ENCODE measurements at places on chromosomes 5 and 9.
A peak's percentile ranks its signal among the peaks of the same experiment; 100 is the strongest.

DNA sequence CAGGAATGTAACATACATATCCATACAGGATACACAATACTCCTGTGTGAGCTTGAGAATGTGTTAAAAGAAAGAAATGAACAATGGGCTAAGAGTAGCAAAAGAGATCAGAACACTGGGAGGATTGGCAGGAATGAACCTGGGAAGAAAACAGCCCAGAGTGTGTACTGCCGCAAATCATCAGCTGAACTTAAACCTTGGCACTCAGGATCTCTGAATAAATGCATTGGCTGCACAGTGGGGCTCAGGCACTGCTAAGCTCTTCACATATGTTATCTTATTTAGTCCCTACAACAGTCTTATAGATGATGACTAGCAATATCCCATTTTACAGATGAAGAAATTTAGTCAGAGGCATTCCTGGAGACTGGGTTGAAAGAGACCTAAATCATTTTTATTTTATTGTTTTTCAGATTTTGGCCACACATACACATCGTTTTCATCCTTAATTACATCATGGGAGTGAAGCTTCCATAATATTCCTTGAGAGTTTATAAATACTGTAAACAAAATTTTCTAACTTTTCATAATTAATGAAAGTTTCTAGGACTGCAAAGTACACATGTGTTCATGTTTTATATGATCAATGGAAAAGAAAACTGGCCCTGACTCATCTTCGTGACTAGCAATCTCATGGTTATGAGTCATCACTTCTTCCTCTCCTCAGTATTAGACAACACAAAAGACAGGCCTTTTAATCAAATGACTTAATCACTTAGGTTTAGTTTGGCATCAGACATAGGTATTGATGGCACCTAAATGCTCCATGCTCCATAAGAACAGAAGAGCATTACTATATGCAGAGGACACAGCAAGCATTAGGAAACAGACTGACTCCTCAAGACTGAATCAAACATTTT lies 59.2 kb downstream of the CDH18 start:
- no peak for DNase-seq

DNA sequence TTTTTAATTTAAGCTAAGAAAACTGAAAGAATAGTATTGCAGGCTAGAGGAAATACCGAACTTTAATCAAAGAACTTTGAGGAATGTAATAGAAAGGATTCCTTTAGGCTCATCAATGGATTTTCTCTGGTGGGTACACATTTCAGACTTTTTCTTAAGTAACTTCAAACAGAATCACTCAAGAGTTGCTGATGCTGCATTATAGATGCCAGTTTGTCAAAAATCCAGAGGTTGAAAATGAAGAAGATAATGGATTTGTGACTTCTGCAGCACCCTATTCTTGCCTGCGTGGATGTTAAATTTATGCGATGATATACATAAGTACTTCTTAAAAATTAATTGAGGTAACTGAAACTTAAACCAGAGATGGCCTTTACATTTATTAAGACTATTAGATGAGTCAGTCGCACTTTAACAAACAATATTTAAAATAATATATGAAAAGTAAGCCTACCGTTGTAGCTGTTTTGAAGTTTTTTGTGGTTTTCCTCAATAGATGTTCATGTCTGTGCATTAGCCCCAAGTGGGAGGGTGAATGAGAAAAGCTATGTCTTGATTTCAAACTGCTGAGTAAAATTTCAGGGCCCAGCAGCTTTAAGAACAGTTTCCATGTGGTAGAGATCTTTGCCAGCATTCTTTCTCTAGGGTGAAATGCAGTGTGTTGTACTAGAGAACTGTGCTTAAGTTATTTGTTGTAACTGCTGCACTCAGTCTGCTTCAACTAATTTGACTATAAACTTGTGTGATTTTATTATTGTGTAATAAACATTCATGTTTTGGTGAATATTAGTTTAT lies at the start of gene OGN:
Gene OGN, minus strand, starts transcription at position 537 of the 795 bp plus-strand sequence. CDS start 1,171 bp downstream, outside the sequence.
- DNase-seq = peak; percentile 34

DNA sequence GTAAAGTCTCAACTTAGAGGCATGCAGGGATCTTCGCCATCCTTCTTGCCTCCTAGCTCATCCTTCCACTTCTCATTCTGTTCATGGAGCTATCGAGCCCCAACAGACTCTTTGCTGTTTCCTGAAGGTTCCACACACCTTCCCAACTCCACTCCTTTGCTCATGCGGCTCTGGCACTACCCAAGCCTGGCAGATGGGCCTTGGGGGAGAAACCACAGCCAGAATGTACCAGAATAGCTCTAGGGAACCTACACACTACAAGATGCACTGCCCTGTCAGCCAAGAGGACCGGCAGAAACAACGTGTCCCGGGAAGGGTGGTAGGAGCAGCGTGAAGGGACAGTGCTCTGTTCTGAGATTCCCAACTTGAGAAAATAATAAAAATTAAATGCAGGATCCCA lies 178.9 kb downstream of the GABBR2 start:
- DNase-seq = no peak

GRCh38 chr5:109784687-109785086 lies 95.0 kb downstream of the MAN2A1 start:
- no peak for DNase-seq

DNA sequence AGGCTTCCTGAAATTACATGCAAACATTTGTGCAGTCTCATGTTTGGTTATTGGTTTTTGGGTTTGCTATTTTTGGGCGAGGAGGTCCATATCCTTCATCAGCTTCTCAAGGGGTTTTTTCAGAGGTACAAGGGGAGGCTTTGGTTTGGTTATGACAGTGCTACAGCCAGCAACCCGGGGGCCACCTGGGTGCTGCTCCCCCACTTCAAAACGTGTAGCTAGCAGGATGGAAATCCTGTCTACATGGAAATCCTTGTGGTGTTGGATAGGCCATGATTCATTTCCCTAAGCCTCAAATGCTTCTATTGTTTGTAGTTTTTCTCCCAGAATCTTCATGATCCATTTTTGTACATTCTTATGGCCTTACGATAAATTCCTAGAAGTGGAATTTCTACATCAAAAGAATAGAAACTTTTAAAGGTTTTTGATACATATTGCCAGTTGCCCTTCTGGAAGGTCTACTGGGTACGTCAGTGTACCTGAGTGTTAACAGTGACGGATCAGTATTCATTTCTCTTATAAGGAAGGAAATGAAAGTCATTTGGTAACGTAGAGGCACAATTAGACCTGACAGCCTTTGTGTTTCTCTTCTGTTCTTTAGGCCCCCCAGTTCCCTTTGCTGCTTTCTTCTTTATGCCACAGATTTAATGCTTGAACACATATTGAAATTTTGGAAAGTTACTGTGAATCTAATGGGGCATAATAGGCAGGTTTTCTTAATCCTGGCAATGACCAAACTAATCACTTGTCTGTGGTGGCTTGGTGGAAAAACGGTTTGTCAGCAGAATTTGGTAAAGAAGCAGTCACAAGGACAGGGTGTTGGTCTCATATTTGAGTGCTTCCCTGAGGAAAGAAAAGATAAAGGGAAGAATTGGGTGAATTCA lies 69.7 kb upstream of the ABL1 start:
- no peak for DNase-seq

- DNase-seq = no peak
Observed at GRCh38 chr9:93134740-93135444, 841 bp upstream of the NINJ1 start.

GRCh38 chr5:76469656-76470290 lies 66.7 kb downstream of the IQGAP2 start:
- DNase-seq = no peak

GRCh38 chr9:117448066-117448465 lies 33.2 kb upstream of the ASTN2 start:
- peak; percentile 54 for DNase-seq

GRCh38 chr5:155434681-155435080 lies 421.1 kb downstream of the KIF4B start:
- DNase-seq = no peak

- no peak for DNase-seq
Observed at GRCh38 chr5:129836321-129836720, 67.9 kb upstream of the CHSY3 start.

- no peak for DNase-seq
Observed at GRCh38 chr5:172450861-172451695, 3.2 kb downstream of the SH3PXD2B start.

- DNase-seq = no peak
Observed at GRCh38 chr5:141001446-141001843, 35.2 kb downstream of the PCDHAC2 start.

DNA sequence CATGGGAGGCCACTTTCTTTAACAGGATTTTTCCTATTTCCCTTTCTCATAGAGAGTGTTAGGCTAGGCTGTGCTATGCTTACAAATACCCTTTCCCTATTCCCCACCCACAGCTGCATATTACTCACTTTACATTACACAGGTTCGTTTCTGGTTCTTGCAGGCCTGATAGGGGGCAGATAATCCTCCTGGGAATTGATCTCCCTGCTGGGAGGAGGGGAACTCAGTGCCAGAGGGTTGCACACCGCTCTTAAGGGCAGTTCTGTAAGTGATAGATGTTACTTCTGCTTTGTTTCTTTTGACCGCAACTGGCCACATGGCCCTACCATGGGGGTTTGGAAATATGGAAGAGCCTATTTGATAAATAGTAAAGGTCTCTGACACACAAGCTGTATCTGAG lies 54.0 kb upstream of the NTRK2 start:
- no peak for DNase-seq

DNA sequence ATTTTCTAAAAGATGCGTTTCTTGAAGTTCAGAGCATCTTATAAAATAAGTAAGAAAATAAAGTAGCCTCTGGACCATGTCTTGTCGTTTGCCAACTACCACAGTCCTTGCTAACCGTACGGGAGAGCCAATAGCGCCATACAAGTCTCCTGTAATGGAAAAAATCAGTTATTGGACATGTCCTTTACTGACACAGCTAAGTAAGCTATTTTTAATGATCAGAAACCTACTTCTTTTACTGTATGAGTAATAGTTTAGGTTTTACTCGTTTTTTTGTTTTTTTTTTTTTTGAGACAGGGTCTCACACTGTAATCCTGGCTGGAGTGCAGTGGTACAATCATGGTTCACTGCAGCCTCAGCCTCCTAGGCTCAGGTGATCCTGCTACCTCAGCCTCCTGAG lies 37.7 kb upstream of the RAPGEF6 start:
- DNase-seq = no peak

GRCh38 chr9:72441848-72442607 lies 77.0 kb upstream of the ZFAND5 start:
- no peak for DNase-seq

- DNase-seq = peak; percentile 42
Observed at GRCh38 chr5:82641331-82642003, 363.3 kb upstream of the RPS23 start.

GRCh38 chr5:131513780-131514179 lies 121.2 kb downstream of the RAPGEF6 start:
- DNase-seq = no peak

- no peak for DNase-seq
Observed at GRCh38 chr9:134030821-134031470, 5.7 kb downstream of the BRD3OS start.

DNA sequence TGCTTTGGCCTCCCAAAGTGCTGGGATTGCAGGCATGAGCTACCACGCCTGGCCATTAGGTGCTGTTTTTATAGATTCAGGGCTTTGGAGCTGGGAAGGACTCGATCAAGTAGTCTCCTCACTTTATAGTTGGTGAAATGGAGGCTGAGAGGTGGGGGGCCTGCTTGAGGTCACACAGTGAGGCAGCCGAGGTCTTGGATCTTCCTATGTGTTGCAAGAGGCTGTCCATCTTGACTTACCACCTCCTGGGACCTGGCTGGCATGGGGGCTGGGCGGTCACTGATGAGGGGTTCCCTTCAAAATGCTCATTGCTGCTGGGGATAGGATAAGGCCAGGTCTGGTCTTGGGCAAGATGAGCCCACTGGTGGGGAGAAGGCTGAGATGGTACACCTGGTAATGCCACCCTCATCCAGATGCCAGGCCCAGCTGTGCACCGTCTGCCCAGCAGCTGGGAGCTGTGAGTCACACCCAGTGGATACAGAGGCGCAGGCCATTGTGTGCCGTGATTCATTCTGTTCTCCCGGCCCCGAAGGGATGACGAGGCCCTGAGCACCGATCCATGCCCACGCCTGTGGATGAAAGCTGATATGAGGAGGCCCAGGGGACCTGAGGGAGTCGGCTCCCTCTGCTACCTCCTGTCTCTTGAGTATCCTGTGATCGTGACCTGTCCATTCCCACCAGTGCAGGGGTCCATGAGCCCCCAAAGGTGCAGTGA lies 10.5 kb upstream of the NDST1 start:
- peak; percentile 63 for DNase-seq

DNA sequence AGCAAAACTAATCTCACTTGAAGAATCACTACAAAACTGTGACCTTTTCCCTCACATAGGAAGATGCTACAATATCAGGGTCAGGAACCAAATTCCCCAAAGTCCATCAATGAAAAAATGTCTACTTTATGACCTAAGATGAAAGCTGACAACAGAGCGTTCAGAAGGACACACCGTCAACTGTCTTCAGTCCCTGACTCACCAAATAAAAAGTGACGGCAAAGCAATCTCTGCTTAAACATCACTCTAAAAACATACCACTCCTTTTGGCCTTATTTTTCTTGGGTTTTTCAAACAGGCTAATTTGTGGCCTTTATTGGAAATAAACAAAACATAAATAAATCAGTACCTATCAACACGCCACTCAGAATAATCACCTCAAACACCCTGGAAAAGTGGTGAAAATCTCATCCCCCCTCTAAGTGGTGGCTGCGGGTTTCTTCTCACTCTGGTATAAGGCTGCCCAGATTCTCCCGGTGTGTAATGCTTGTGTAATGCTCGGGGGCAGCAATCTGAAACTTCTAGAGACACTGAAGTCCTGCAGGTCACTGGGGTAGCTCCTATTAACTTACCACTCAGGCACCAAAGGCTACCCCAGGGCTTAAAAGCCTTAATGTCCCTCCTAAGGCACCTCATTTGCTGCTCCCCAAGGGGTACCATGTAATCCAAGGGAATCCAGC lies 29.5 kb downstream of the SEMA4D start:
- no peak for DNase-seq

- peak; percentile 16 for DNase-seq
Observed at GRCh38 chr9:131530546-131530919, 530 bp downstream of the UCK1 start.

GRCh38 chr9:25960178-25960577 lies 281.9 kb upstream of the TUSC1 start:
- DNase-seq = no peak

- no peak for DNase-seq
Observed at GRCh38 chr5:129991780-129992179, 87.5 kb downstream of the CHSY3 start.

- peak; percentile 50 for DNase-seq
Observed at GRCh38 chr5:128408622-128409021, 129.4 kb downstream of the FBN2 start.

- no peak for DNase-seq
Observed at GRCh38 chr5:36705055-36705454, 98.6 kb downstream of the SLC1A3 start.

DNA sequence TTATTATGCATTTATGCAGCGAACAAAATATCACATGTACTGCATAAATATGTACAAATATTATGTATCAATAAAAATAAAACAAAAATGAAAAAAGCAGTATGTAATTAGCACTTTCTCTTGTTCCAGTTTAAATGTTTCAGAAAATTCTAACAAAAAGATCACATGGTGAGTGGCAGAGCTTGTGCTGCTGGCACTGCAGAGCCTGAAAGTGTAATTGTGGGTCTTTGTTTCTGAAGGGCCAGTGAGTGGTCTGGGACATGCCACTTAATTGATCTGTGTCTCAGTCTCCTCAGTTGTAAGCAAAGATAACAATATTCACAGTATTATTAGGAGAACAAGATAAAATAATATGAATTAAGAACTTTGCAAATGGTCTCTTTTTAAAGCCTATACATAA lies 39.5 kb upstream of the RAI14 start:
- no peak for DNase-seq

- peak; percentile 16 for DNase-seq
Observed at GRCh38 chr5:83721953-83722901, 1.6 kb upstream of the HAPLN1 start.

All from NCI-H2171 treated with DMSO at 0.1 percent for 48 hours (cell line).